ENCODE measurements at places on chromosomes 3 and 15. TPM values are rescaled to one million over a fixed set of nuclear protein-coding genes. Genes with fewer than 3 reads are reported as not detected.

The SLC2A2 gene
- 78.0 TPM for total RNA-seq

The TSPAN3 gene
- total RNA-seq, result 601 TPM

The OXTR gene
- 0.27 TPM for total RNA-seq

- DNase-seq, result no peak
- H3K4me3 ChIP-seq, result no peak overlapping the region
- H3K27ac ChIP-seq, result no peak overlapping the region
- no peaks in the 10 kb centered on the region for H3K4me1 ChIP-seq
- H3K27me3 ChIP-seq, result no peaks in the 10 kb centered on the region
These were observed 26.0 kb upstream of the BOC start for GRCh38 chr3:113185194-113185835.

DNA sequence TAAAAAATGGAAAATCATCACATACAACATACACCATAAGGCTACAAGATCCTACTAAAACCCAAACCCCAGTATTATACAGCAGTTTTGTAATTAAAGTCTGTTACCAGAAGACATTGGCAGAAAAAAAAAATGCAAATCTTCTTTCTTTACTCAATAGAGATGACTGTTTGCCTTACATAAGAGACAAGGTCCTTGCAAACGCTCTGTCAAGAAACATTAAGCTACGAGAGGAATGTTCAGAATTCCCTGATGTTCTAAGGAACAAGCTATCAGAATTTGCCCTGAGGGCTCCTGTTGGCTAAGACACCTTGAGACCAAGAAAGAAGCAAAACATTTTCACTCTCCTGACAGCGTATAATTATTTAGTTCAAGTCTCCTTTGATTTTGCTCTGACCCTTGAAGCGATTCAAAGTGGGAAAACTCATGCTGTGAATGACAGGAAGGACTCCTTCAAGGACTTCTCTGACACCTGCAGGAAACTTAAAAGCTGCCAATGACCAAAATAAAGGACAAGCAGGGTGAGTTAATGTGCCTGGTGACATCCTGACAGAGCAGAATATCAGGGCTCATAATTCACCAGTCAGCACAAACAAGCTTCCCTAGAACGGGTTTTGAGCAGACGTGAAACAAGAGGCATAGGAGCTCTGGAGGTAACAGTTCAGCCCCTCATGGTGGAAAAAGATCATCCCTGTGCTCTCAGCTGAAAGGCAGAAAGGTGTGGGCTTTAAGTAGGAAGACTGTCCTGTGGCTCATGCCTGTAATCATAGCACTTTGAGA lies 2.5 kb downstream of the SCAMP2 start:
- H3K27me3 ChIP-seq, result no peaks in the 10 kb centered on the region
- H3K4me1 ChIP-seq, result peaks cover 46% of the 10 kb centered on the region
- H3K27ac ChIP-seq, result peak overlapping the region; percentile 62
- no peak for DNase-seq

DNA sequence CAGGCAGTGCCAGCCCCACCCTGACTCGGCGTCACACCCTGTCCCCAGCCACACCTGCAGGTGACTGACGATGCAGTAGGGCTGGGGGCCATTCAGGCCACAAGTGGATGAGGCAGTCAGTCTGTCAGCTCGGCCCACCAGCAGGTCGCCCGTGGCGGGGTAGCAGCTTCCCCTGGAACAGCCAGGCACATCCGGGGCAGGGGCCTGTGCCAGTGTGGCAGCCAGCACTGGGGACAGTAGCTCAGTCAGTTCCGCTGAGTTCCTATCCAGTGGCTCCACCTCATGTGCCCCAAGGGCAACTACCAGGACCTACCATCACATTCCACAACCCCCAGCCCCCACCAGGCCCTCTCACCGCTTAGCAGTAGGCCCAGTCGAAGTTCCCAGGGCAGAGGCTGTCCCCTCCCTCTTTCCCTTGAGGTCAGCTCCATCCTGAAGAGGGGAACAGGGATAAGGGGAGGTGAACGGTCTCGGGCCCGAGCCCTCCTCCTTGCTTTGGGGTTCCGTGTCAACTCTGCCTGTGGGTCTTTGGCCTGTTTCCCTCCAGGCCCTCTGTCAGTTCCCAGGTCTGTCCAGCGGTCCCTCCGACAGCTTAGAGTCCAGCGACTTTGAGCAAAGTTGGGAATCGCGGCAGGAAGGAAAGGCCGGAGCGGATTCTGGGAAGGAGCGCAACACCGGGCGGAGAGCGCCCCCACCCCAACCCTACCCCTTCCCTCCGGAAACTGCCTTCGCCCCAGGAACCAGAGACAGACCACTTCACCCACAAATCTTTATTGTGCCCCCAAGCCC lies at the start of gene LAMB2:
LAMB2 (minus strand) TSS at position 614 of the 789 bp plus-strand sequence; CDS start at position 431, 183 bp downstream.
- H3K4me1 ChIP-seq, result no peaks in the 10 kb centered on the region
- H3K36me3 ChIP-seq, result peaks cover 13% of the 10 kb centered on the region
- peak within 1 kb of the TSS; percentile 73 for H3K27ac ChIP-seq

- H3K4me3 ChIP-seq, result no peak overlapping the region
- no peak overlapping the region for H3K27ac ChIP-seq
- no peaks in the 10 kb centered on the region for H3K36me3 ChIP-seq
- H3K4me1 ChIP-seq, result no peaks in the 10 kb centered on the region
- H3K27me3 ChIP-seq, result no peaks in the 10 kb centered on the region
- DNase-seq, result no peak
These were observed 65.0 kb downstream of the FRMD4B start for GRCh38 chr3:69320871-69321271.

DNA sequence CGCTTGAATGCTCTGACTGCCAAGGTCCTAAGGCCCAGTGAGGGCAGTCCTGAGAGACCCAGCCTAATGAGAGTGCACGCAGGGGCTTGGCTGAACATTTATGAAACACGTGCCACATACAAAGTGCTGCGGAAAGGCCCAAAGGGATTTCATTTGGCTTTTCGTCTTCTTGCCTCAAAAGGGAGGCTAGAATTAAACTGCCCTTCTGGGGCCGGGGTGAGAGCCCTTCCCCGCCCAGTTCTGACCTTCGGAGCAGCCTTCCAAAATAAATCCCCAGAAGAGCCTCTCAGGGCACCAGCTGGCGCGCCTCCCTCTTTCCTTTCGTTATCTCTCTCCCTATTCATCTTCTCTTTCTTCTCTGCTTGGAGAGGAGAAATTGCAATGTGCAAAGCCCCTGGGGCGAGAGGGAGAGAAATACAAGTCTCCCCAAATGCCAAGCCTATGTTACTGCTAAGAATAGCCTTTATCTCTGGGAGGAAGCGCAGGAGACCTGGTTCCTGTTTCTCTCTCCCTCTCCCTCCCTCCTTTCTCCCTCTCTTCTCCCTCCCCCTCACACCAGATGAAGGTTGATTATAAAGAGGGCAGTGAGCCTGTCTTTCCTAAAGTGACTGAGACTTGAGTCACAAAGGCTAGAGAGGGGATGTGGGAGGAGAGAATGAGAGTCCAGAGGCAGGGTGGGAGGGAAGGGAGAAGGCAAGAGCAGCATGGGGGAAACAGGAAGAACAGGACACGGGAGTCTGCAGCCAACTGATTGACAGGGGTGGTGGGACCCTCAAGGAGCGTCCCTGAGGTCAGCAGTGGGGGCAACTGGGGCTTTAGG lies 36.7 kb upstream of the NDUFB4 start:
- no peak for DNase-seq
- H3K4me3 ChIP-seq, result peak overlapping the region; percentile 34
- no peaks in the 10 kb centered on the region for H3K36me3 ChIP-seq
- H3K27ac ChIP-seq, result peak overlapping the region; percentile 37
- H3K4me1 ChIP-seq, result peaks cover 19% of the 10 kb centered on the region

DNA sequence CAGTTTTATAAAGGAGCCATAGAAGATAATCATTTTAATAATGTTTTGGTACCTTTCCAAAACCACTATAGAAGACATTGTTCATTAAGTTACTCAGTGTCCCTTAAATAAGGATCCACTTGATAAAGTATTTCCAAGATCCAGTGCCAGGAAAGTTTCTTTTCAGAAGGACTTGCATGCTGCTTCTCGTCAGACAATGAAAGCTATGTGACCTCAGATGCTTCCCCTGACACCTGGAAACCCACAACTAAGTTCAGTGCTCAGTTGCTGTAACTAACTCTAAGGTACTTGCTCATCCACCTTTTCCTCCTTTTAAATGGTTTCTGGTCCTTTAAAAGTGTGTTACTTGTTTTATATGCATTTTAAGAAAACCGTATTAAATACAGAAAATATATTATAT lies 7.3 kb downstream of the SSR3 start:
- H3K27ac ChIP-seq, result no peak overlapping the region
- H3K36me3 ChIP-seq, result no peaks in the 10 kb centered on the region
- no peak for DNase-seq
- no peaks in the 10 kb centered on the region for H3K27me3 ChIP-seq

- no peak overlapping the region for H3K4me3 ChIP-seq
- H3K27me3 ChIP-seq, result no peaks in the 10 kb centered on the region
- H3K4me1 ChIP-seq, result no peaks in the 10 kb centered on the region
- peak overlapping the region; percentile 69 for H3K27ac ChIP-seq
- no peak for DNase-seq
These were observed 391.4 kb downstream of the KCNH8 start for GRCh38 chr3:19539518-19540392.

DNA sequence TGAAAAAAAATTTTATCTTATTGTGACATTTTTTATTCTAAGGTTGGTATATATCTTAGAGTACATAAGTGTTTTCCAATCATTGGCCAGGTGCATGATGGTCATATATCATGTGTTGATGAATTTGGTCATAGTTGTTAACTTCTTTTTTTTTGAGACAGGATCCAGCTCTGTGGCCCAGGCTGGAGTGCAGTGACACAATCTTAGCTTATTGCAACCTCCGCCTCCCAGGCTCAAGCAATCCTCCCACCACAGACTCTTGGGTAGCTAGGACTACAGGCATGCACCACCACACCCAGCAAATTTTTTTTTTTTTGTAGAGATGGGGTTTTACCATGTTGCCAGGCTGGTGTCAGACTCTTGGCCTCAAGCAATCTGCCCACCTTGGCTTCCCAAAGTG lies 44.0 kb downstream of the PCCB start:
- H3K36me3 ChIP-seq, result no peaks in the 10 kb centered on the region
- H3K27me3 ChIP-seq, result no peaks in the 10 kb centered on the region
- no peak overlapping the region for H3K4me3 ChIP-seq
- DNase-seq, result no peak
- H3K4me1 ChIP-seq, result no peaks in the 10 kb centered on the region

DNA sequence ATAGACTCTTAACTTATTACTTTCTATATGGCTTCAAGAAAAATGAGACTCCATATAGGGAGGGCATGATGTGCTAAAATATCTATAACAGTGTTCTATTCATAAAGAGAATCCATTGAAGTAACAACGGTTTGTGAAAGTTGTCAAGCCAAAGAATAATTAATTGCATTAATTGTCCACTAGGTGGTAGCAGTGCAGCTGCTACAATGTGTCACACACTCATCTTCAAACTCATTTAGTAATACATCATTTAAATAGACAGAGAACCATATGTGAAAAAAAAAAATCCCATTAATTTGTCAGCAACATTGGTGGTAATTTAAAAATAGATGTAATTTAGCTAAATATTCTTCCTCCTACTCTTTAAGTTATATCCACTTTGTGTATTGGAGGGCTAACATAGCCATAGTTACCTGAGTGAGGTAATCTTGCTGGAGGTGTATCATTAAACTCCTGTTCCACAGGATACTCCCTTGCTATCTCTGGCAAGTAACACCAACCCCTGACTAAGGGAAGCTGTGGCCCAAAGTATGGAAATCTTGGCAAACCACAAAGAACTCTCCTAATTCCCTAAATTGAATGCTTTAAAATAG lies 3.7 kb upstream of the CPA3 start:
- no peaks in the 10 kb centered on the region for H3K36me3 ChIP-seq
- H3K4me3 ChIP-seq, result no peak overlapping the region
- H3K27ac ChIP-seq, result no peak overlapping the region
- H3K27me3 ChIP-seq, result no peaks in the 10 kb centered on the region
- no peak for DNase-seq
- no peaks in the 10 kb centered on the region for H3K4me1 ChIP-seq

Measured in Peyer's patch (tissue), 4 donors.